ENCODE measurements at places on chromosomes 3 and 15.

- no peak for DNase-seq
Measured at GRCh38 chr15:42490291-42490670, 660 bp downstream of the ZNF106 start.

- DNase-seq, result no peak
Measured at GRCh38 chr3:10602769-10603768, 97.7 kb upstream of the ATP2B2 start.

- DNase-seq, result no peak
Measured at GRCh38 chr3:59660852-59661625, 611.2 kb upstream of the CFAP20DC start.

GRCh38 chr3:4493941-4494894 is 1.1 kb downstream of the ITPR1 start:
- no peak for DNase-seq

GRCh38 chr15:69559440-69560190 is 107.0 kb downstream of the RPLP1 start:
- DNase-seq, result no peak

- DNase-seq, result no peak
Measured at GRCh38 chr3:112802338-112802737, 44.3 kb downstream of the CD200R1L start.

DNA sequence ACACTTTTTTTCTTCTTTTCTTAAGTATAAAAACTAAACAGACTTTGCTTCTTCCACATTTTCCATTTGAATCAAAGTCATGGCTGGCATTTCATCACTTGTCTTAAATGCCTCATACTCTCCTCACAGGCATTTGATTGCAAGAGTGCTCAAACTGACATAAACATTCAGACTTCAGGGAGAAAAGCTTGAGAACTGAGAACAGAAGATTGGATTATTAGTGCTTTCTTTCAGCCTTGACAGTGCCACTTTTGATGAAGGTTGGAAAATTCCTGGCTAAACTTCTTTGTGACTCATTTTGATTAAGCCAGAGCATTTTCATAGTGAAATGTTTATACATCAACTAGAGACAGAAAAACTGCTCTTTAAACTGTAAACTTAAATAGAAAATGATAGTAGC is 544.4 kb downstream of the DIPK2A start:
- DNase-seq, result no peak

DNA sequence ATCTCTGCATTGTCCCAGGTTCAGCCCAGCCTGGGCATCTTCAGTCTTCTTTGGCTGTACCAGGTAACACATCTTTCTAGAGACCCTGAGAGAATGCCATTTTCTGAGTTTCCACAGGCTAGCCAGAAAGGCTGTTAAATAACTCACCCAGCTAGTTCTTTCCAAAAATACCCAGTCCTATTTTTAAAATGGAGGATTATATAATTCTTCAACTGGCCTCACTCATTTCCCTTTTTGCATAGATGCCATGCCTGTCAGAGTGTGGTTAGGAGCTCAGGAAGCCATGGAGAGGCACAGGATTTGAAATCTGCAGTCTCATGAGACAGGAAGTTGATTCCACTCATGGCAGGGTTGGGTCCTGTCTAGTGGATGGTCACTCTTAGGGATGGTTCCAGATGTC is 39.8 kb downstream of the CEMIP start:
- no peak for DNase-seq

GRCh38 chr3:120094776-120095225 is 554 bp upstream of the GSK3B start:
- DNase-seq, result peak; percentile 100

DNA sequence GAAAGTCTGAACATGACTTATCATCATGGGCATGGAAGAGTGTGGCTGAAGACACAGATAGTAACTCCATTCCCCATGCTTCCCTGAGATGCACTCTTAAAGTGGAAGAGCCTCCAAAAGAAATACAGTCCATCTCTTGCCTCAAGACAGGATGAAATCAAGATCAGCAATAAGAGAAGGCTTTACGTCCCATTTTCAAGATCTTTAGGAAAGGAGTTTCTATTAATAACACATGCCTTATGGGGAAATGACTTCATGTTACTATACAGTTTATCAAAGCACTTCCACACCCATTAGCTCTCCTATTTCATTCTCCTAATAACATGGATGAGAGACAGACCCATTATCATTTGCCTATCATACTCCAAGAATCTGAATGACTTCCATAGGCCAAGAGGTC is 6.1 kb upstream of the KBTBD12 start:
- no peak for DNase-seq

- no peak for DNase-seq
Measured at GRCh38 chr15:78947506-78947905, 2.7 kb upstream of the CTSH start.

DNA sequence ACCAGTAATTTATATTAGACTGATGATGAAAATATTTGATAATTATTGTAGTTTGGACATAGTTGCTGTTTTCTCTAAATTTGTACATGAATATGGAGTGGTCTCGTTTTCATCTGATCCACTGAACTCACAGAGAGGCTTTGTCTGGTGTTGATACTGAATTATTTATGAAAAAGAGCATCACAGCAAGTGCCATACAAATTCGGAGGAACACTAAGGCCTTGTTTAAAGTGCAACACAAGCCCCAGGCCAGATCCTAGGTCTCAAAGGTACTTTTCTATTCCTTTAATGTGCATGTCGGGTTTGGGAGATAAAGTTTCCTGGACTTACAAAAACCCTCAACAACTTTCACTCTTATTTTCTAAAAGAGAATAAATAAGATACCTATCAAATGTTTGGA is 796.8 kb upstream of the EPHA6 start:
- DNase-seq, result no peak

GRCh38 chr3:189316296-189317019 is 144.7 kb downstream of the TPRG1 start:
- DNase-seq, result no peak

- no peak for DNase-seq
Measured at GRCh38 chr3:65952842-65953241, 85.9 kb downstream of the MAGI1 start.

DNA sequence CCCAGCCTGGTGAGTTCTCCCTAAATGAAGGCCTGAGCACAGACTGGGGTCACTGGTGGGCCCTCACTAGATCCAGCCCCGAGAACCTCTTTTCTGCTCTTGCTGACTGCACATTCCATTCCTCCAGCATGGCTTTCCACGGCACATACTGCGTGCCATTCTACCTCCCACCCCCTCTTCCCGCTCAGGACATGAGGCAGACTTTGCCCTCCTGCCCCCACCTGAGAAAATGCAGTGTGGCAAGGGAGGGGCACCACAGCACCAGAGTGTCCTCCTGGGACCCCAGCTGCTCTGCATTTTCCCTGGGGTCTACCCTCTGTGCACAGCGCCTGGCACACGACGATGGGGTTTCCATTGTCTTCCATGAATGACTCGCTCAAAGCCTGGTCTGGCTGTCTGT is 6.1 kb upstream of the SLCO2A1 start:
- no peak for DNase-seq

- no peak for DNase-seq
Measured at GRCh38 chr3:177609613-177610012, 412.3 kb upstream of the TBL1XR1 start.

DNA sequence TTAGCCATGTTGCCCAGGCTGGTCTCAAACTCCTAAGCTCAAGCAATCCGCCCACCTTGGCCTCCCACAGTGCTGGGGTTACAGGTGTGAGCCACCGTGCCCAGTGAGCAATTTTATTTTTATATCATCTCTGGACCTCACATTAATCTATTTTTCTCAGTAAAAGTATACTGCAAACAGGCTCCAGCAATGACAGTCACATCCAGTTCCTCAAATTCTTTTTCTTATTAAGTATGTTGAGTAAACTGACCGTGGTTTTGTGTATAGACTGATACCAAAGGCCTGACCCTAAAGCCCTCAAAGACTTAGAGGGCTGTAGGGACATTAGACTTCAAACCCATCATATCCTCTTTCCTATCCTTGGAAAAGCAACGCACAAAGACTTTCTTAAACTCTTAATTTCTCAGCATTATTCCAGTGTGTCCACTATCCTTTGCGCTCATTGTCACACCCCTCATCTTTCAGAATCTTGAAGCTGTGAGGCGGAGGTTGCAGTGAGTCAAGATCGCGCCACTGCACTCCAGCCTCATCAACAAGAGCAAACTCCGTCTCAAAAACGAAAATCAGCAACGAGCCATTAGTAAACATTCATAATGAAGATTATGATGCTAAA is 2.0 kb downstream of the NGLY1 start:
- no peak for DNase-seq

DNA sequence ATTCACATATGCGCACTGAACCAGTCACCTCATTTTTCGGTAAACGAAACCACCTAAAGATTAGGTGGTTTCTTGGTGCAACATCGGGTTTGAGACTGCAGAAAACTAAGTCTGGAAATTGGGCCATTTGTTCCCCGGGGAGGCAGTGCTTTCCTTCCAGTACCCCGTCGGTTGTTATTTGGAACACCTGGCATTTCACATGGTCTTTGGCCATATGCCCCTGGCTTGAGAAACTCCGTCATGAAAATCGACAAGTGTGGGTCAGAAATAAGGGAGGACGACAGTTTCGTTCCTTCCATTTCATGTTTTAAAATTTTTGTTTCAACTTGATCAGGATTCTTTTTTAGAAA is 544 bp upstream of the GATM start:
- no peak for DNase-seq

GRCh38 chr3:142459096-142459495 is 11.3 kb upstream of the XRN1 start:
- no peak for DNase-seq

- DNase-seq, result no peak
Measured at GRCh38 chr15:43316016-43316970, 14.1 kb downstream of the LCMT2 start.

DNA sequence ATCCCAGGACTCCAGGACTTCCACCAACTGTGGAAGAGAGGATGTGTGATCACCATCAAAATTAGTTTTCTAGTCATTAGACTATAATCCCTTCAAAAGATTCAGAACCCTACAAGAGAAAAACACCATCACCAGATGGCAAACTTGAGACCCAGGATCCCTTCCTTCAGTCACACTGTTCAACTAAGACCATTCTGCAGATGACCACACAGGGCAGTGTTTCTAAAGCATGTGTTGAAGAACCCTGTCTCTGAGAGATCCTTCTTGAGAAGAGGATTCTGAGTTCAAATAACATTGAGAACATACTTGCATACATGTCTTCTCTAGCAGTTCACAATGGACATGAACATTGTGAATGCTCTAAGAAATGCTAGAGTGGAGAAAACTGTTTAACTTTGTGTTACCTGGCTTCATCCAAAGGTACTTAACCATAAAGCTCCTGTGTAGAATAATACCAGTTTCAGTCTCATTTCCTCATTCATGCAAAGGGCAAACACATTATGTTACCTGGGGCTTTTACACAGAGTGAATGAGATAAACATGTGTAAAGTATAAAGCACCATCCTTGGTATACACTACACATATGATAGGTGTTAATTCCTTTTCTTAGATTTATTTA is 2.4 kb upstream of the ADGRG7 start:
- DNase-seq, result no peak

DNA sequence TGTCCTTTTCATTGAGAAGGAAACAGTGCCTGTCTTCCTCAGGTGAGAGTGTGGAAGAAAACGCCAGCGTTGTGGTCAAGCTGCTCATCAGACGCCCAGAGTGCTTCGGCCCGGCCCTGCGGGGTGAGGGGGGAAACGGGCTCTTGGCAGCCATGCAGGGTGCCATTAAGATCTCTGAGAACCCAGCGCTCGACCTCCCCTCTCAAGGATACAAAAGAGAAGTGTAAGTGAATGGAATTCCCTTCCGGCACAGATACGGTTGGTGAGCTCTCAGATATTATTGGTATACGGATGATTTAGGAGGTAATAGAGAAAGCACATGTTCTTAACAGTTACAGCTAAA is 245.7 kb upstream of the CHRM5 start:
- DNase-seq, result no peak

GRCh38 chr3:117285737-117286136 is 576.2 kb downstream of the TUSC7 start:
- DNase-seq, result no peak

GRCh38 chr3:113110267-113110666 is 101.1 kb upstream of the BOC start:
- no peak for DNase-seq

- no peak for DNase-seq
Measured at GRCh38 chr3:147119989-147120388, 286.4 kb downstream of the ZIC4 start.

GRCh38 chr15:43771816-43772215 is 5.0 kb downstream of the ELL3 start:
- no peak for DNase-seq

DNA sequence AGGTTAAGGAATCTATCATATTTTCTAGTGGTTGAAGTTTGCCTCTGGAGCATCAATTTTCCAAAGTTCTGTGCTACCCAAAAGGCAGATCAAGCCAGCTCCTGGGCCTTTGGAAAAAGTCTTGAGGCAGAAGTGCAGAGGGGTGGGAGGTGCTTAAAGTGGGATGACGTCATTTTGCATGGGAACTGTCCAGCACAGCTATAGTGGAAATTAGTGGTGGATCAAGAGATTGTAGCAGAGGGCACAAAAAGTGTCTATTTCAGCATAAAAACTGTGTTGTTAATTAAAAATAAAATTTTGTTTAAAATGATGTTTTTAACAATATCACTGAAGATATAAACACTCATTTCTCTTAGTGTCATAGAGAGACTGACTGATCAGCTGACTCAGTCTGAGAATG is 221.9 kb downstream of the LRRN1 start:
- no peak for DNase-seq

DNA sequence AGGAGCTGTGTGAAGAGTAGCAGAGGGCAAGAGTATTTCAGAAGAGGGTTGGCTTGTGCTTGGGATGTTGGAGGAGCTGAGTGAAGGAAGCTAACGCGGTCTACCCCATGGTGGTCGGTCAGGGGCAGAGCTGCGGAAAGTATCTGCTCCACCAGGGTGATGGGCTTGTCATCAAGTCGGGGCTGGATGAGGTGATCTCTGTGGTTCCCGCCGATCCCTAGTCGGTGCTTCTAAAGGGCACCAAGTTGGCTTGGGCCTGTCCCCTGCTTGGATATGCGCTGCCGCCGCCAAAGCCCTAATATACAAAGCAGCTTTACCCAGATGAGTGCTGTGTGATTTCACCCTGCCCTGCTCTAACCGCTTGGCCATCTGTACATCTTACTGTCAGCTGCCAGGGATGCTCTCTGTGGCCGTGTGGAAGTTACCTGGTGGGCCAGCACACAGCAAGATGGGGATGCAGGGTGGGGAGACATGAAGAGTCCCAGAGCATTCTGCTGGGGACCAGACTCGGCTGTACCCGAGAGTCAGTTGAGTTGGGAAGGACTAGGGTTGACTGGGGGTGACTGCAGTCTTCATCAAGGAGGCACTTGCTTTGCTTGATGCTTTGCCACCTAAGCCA is 226.1 kb upstream of the BHLHE40 start:
- no peak for DNase-seq

- DNase-seq, result no peak
Measured at GRCh38 chr3:171157286-171157685, 130.8 kb upstream of the SLC2A2 start.

DNA sequence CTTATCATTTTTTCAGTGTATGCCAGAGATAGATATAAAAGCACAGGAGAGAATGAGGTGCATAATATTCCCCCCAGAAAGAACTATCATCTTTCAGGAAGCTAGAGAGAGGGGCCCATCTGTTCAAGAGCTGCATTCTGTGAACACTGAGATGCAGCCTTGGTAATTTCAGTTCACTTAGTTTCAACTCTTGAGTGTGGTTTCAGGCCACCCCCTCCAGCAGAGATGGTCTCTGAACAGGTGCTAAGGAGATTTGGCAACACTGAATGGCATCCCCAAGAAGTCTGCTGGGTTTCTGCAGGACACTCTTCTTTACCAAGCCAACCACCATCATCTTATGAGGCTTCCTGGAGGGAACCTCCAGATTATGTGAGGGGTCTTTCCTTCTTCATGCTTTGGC is 30.4 kb upstream of the LIMD1 start:
- DNase-seq, result no peak
